ENCODE measurements at places on chromosomes 2 and 18.

GRCh38 chr2:152234277-152234676 lies 58.7 kb upstream of the STAM2 start:
- no peak for DNase-seq

DNA sequence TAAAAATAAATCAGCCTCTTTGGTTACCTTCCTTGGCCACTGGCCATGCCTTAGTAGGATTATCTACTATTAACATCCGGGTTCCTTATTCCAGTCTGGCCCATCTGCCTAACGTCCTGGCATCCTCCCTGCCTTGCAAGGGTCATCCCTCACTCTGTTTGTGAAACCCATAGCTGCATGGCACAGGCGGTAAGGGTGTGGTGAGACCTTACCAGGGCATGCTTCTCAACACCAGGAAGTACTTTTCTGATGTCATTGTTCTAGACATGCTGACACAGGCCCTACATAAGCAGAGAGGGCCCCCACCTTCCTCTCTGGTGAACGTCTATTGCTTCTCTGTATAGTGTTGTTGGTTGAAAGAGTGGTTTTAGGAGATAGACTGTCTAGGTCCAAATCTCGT lies 296.8 kb upstream of the SPRED2 start:
- DNase-seq, result no peak

DNA sequence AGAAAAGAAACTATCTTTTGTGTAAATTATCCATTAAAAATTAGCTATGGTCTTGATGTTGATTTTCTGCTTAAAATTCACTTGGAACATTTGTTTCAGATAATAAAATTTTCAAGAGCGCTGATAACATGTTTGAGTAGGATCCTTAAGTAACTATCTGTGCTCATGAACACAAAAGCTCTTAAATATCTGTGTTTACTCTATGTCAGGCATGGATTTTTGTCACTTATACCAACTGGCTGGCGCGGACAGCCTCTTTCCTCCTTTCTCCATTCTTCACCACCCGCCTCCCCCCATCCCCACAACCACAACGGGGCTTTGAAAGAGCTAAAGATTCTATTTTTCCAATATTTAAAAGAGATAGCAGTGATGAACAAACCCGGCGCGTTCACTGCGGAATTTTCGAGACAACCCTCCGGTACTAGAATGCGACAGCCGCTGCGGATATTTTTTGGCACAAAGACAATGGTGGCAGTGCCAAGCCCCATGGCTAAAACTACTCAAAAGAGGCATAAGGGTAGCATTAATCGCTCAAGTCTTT lies 181.5 kb downstream of the TCF4 start:
- DNase-seq, result no peak

- no peak for DNase-seq
These were observed 136.9 kb upstream of the IL1R2 start for GRCh38 chr2:101854877-101855276.

DNA sequence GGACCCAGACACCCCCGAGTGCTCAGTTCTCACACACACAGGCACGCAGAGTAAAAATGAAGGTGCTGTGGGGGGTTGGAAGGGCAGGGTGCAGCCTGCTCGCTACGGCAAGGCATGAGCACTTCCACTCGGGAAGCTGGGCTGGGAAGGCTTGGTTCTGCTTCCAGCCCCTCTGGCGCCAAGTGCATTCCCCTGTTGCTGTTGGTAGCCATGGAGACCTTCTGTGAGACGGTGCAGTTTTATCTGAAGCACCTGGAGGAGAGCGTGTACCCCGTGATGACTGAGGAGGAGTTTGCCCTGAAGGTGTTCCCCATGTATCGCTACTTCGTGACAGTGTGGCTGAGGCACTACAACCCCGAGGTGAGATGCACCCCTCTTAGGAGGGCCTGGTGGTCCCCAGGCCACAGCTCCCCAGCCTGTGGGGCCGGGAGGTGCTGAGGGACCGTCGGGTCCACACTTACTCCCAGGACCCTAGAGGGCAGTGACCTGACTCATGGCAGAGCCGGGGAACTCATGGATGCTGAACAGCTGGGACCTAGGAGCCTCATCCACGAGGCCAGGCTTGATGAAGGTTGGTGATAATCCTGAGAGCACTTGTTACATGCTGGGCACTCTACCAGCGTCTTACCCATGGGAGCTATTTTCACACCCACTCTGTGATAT lies 15.5 kb downstream of the MROH2A start:
- no peak for DNase-seq

DNA sequence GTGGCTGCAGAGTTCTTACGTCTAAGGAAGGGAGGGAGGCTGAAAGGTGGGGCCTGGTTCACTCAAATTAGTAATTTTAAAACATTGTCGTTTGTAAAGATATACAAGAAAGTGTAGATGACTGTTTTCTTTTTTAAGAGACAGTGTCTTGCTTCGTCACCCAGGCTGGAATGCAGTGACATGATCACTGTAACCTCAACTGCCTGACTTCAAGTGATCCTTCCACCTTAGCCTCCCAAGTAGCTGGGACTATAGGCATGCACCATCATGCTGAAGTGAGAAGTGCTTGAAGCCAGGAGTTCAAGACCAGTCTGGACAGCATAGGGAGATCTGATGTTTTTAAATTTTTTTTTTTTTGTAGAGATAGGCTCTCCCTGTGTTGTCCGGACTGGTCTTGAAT lies 52.9 kb downstream of the HNRNPLL start:
- no peak for DNase-seq

DNA sequence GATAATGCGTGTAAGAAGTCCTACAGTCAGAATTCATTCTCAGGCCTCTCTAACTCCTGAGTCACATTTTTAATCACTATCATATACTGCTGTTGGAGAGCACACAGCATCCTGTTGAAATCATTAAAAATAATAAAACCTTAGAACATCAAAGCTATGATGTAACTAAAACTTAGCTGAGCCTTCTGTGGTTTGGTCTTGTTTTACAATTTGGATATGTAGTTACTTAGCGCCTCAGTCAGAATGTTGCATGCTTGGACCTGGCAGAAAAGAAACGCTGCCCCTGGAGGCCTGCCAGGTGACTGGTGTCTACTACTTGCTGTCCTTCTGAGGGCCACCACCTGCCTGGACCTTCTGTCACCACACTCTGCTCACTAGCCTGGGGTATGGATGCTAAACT lies 261.1 kb upstream of the RASGRP3 start:
- DNase-seq, result no peak

DNA sequence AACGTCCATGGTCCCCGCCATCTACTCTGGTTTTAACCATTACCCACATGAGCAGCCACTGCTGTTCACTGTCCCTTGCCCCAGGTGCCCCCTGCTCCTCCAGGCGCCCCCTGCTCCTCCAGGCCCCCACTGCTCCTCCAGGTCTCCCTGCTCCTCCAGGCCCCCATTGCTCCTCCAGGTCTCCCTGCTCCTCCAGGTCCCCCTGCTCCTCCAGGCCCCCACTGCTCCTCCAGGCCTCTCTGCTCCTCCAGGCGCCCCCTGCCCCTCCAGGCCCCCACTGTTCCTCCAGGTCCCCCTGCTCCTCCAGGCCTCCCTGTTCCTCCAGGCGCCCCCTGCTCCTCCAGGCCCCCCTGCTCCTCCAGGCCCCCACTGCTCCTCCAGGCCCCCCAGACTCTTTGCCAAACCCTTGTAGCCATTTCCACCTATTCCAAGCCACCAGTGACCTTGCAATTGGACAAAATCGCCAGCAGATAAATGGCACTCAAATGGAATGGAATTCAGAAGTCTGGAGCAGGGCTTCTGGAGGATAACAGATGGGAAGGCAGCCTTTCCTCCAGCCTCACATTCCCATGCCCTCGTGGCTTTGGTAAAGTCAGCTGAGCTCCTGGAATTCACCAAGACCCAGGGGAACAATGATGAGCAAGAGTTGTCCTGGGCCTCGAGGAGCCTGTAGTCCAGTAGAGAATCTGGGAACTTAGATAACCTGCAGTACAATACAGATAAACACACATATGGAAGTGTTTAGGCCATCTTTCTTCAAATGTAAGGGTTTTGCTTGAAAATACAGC lies 13.3 kb upstream of the RPL31 start:
- DNase-seq, result no peak

- DNase-seq, result no peak
These were observed 85.7 kb upstream of the GALNT13 start for GRCh38 chr2:153786016-153786415.

DNA sequence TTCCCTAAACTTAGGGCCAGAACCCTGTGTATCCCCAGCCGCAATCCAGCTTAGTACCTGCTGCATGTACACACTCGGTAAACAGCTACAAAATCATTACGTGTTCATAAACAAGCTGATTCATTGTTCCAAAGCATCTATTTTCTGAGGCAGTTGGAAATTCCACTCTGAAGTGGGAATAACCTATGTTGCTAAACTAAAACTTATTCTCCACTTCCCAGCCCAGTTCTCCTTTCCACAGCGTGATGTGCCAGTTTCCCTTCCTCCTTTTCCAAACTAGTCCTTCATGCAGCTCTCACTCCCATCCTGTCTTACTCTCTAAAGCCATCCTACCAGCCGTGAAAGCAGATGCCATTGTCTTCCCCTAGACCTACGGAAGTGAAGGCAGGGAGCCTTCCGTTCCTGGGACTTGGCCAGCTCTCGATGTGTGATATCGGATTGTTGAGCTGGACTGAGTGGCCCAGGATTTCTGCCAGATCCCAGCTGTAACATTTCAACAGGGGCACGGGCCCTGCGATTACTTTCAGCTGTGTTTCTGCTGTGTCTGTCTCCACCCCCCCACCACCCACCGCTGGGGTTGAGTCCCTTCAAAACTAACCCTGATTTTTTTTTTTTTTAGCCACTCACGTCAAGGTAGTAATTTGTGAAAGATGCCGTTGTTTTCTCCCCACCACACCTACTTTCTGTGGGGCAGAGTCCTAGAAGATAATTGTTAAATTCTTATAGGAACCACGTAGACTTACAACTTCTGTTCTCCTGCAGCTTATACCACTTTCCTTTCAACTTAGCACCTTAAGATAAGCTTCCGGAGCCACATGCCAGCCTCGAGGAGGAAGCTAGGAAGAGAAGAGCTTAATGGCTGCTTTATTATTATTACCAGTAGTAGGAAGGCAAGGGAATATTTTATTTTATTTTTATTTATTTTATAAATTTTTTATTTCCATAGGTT lies 100.9 kb downstream of the CRIM1 start:
- no peak for DNase-seq

DNA sequence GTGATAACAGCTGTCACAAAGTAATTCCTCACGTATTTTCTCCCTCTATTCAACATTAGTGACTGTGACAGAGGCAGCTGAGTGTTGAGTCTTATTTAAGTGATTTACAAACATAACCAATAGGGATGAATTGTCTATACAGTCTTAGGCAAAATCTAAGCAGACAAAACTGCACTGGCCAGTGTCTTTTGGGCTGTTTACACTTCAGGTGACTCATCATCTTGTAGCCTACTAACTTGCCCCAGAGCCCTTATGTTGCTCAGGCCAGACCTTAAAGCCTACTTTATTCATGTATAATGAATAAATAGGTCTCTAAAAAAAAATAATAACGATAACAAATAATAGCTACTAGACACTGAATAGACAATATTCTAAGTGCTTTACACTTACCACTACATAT lies 17.2 kb downstream of the THOC1 start:
- no peak for DNase-seq

DNA sequence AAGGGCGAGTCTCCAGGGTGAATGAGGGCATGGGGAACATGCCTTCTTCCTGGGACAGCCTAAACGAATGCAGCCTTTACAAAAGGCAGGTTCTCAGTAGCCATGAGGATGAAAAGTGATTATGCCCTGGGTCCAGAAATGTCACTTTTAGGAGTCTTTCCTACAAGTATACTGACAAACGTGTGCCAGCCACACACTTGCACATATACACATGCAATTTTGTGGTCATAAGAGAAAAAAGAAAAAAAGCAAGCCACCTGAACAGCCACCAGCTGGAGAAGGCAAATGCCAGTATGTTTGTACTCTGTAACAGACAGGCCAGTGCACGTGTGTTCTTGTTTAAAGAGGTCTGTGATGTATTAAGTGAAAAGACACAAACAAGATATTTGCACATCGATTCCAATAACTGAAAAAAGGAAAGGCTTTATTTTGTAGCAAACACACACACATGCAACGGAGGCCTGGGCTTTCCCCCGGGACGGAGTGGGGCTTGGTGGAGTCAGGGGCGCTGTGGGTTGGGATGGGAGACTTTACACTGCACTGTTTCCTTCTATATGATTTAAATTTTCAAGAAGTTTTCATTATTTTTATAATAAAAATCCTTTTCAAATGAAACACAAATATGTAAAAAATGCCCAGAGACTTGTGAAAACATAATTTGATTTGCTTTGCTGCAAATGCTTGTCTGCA lies 108.4 kb downstream of the FAM210A start:
- no peak for DNase-seq

DNA sequence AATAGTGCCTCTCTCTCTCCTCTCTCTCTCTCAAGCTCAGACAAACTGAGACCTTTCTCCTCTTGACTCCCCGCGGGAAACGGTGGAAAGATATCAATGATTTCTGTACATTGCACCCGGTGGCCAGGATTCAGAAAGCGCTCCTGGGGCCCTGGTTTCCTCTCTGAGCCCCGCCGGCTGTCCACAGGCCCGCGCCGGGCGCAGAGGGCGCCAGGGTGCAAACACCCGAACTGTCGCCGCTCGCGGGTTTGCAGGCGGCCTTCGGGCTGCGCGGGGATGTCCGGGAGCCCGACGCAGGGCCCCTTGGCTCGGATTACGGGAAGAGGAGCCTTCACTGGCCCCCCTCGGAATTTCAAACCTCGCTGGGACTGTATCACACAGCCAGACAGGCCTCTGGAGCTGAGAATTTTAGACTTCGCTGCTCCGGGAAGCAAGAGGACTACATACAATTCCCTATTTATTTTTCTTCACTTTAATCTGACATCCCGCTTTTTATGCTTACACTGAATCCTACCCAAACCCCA lies 5.2 kb upstream of the EN1 start:
- DNase-seq, result no peak

GRCh38 chr18:31482051-31482450 lies 15.9 kb upstream of the DSG2 start:
- DNase-seq, result no peak

GRCh38 chr2:3100386-3100785 lies 277.2 kb downstream of the EIPR1 start:
- DNase-seq, result no peak

DNA sequence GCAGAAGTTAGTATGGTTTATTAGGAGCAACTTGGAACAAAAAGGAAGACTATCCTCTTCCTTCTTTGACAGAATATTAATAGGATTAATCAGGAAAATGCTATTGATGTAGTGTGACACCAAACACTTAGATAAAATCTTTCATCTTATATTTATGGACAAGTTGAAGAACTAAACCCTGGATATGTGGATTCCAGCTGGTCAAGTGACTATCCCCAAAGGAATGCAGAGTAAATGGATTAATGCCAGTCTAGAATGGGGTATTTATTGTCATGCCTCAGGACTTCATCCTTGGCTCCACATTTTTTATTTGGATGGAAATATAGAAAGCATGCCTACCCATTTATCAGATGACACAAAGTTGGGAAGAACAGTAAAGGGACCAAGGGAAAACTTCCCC lies 124.0 kb upstream of the TTC39C start:
- DNase-seq, result no peak

GRCh38 chr2:68316111-68316510 lies 3.6 kb downstream of the CNRIP1 start:
- DNase-seq, result no peak

DNA sequence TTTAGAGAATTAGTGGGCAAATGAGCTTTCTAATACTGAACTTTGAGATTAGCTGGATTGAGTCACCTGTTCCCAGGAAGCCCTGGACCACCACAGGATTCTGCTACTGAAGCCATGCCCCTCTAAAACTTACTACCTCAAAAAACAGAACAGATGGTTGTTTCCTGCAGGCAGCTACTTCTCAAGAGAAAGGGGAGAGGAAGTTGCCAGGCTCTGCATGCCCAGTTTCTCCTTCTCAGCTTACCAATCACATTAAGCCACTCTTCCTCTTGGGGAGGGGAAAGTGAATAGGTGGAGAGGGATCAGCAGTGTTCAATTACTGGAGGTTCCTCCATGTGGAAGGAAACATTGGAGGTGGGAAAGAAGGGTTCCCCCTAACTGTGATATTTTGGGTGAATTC lies 24.9 kb upstream of the C1GALT1C1L start:
- DNase-seq, result no peak
